ENCODE measurements at places on chromosomes 5 and 9.

DNA sequence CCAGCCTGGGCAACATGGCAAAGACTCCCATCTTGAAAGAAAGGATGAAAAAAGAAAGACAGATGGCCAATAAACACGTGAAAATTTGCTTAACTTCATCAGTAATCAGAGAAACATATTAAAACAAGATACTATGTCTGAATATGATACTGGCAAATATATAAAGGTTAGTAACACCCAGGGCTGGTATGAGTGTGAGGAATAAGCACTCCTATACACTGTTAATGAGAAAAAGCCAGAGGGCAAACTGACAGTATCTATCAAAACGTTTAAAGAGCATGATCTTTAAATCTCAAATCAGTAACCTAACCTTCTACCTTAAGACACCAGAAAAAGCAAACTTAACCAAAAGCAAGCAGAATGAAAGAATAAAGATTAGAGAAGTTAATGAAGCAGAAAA is 14.1 kb downstream of the B4GALT1 start:
- no peak for DNase-seq

GRCh38 chr9:90974643-90975245 is 173.1 kb downstream of the SYK start:
- no peak for DNase-seq

DNA sequence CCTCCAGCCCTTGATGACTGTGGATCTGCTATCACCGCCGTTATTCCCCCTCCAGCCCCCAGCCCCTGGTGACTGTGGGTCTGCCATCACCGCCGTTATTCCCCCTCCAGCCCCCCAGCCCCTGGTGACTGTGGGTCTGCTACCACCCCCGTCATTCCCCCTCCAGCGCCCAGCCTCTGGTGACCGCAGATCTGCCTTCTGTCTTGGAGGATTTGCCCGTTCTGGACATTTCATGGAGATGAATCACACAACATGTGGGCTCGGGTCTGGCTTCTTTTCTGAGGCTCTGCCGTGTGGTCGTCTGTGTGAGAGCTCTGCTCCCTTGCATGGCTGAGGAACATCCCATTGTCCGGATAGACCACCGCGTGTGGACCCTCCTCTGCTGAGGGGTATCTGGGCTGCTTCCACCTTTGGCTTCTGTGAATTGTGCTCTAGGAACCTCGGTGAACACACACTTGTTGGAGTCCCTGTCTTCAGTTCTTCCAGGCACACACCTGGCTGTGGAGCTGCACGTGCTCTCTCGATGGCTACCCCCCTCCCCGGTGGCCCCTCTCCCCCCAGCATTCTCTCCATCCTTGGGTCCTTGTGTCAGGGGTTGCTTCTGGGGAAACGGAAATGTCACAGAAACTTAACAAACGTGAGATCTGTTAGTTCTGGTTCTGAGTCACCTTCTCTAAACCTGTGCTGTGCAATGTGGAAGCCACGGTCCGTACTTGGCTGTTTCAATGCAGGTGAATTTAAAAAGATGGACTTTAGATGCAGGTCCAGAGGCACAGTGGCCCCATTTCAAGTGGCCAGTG is 105.3 kb upstream of the COL5A1 start:
- no peak for DNase-seq

- no peak for DNase-seq
Observed at GRCh38 chr9:126474786-126475485, 138.8 kb upstream of the LMX1B start.

GRCh38 chr5:122896598-122897282 is 51.3 kb downstream of the SNX24 start:
- DNase-seq = no peak

DNA sequence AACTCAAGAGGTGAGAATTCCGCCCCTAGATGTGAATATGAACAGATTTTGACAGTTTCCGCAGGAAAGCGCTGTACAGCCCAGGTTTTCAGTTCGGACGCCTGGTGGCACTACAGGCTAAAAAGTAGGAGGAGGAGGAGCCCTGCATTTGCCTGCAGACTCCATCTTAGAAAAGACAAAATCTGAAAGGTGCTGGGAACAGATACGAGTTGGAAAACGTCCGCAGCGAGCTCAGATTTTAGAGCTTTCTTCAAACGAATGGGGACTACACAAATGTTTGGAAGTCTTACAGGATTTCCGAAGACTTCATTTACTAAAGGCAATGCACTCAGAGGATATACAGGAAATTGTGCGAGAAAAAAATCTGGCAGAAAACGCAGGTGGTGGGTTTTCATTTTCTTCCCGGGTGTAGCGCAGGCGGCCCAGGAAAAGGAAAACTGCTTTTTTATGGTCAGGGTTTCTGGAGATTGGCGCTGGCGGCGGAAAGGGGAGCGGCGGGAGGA is 9.9 kb upstream of the PCDHB2 start:
- DNase-seq = peak; percentile 24

DNA sequence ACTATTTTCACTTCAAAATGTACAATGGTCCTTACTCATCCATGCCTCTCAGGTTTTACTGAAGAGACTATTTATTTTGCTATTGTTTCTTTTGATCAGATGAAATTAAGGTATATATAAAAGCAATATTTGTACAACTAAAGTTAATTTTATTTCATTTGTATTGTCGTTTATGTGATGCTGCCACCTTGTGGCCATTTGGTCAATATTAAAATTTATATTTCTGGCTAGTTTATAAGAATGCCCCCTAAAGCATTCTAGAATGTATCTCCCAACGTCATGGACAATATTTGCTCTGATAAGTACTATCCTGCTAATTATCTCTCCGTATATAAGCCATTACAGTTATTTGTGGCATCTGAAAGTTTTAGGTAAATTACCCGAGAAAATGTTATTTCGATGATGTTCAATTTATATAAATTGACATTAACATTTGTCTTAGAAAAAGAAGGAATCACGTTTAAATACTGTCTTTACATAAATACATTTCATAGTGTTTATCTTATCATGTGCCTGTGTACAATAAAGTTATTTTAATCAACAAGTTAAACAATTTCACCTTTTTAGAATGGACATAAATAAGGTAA is 680.0 kb downstream of the TAF11L14 start:
- no peak for DNase-seq

DNA sequence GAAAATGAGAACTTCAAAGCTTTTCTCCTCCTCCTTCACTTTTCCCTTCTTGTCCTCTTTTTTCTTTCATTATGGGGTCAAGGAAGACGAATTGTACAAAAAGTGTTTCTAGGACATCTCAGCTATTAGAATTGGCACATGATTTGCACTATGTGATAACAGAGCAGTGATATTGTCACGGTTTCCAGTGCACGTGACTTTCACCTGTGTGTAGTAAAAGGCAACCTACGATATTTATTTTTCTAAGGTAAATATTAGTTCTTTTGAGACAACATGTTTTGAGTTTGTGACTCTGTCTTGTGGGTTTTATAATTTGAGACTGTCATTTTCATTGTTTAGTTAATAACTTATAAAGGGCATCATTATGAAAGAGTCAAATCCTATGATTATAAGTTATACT is 213.1 kb downstream of the PSAT1 start:
- no peak for DNase-seq

- DNase-seq = peak; percentile 76
Observed at GRCh38 chr5:56327809-56328208, 94.7 kb upstream of the ANKRD55 start.
